ENCODE measurements at places on chromosomes 16 and 17. TPM values are rescaled to one million over a fixed set of nuclear protein-coding genes. Genes with fewer than 3 reads are reported as not detected.

The ZNF19 gene
- 3.3 TPM for total RNA-seq

The PDE6G gene
- not detected for total RNA-seq

The ATAD5 gene
- total RNA-seq = 0.77 TPM

The YPEL2 gene
- total RNA-seq = 7.8 TPM

The PITPNM3 gene
- total RNA-seq = 0.99 TPM

GRCh38 chr17:13550291-13550690, 51.4 kb downstream of the HS3ST3A1 start:
- H3K36me3 ChIP-seq = peaks cover 2% of the 10 kb centered on the region
- no peaks in the 10 kb centered on the region for H3K27me3 ChIP-seq
- H3K4me3 ChIP-seq = no peak overlapping the region
- peak; percentile 49 for DNase-seq
- no peak overlapping the region for H3K27ac ChIP-seq
- no peaks in the 10 kb centered on the region for H3K4me1 ChIP-seq

- H3K4me3 ChIP-seq = no peak overlapping the region
- peaks cover 24% of the 10 kb centered on the region for H3K4me1 ChIP-seq
- no peaks in the 10 kb centered on the region for H3K36me3 ChIP-seq
- H3K27me3 ChIP-seq = no peaks in the 10 kb centered on the region
Observed at GRCh38 chr16:66618588-66619375, 14.3 kb downstream of the CMTM3 start.

DNA sequence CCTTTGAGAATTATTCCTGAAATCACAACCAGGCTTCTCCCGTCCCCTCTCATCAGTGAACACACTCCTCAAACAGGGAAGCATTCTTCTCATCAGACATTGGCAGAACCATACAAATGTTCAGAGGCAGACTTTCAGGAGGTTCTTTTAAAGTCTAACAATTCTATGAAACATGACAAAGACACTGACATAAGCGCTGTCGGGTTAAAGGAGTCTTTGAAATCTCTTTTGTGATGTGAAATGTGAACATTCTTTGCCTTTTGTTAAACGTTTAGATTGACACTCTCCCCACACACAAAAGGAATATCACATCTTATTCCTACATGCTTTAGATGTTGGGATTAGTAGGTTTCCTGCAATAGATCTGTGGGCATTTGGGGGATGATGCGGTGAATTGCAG, 63.9 kb downstream of the NETO2 start:
- no peak for DNase-seq
- no peak overlapping the region for H3K4me3 ChIP-seq
- no peak overlapping the region for H3K27ac ChIP-seq
- no peaks in the 10 kb centered on the region for H3K27me3 ChIP-seq
- H3K36me3 ChIP-seq = no peaks in the 10 kb centered on the region
- no peaks in the 10 kb centered on the region for H3K4me1 ChIP-seq

GRCh38 chr16:5895137-5895536, 797.5 kb upstream of the EEF2KMT start:
- DNase-seq = peak; percentile 79
- no peaks in the 10 kb centered on the region for H3K4me1 ChIP-seq
- no peaks in the 10 kb centered on the region for H3K36me3 ChIP-seq
- no peak overlapping the region for H3K4me3 ChIP-seq
- H3K27ac ChIP-seq = no peak overlapping the region

DNA sequence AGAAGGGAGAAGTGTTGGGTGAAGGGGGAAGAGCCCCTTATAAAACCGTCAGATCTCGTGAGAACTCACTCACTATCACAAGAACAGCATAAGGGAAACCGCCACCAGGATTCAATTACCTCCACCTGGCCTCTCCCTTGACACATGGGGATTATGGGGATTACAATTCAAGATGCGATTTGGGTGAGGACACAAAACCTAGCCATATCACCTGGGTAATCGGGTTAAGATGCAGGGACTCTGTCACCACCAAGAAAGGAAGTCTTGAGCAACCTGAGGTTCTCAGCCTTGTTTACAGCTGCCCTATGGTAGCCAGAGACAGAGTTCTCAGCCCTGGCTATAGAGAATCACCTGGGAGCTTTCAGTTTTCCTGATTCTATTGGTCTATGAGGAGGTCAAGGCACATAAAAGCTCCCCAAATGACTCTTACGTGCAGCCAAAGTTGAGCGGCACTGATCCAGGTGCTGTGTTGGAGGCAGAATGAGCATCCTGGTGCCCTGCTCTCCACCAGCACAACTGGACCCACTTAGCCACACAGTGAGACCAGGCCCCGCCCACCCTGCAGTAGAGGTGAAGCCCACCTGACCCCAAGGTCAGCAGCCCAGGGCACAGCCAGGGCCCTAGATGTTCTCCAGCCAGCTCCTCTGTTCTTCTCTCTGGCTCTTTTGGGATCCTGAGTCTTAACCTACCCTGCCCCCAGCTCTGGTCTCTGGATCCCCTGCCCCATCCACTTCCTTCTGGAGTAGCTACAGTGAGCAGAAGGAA, 138.5 kb upstream of the CDH5 start:
- no peaks in the 10 kb centered on the region for H3K27me3 ChIP-seq
- no peak for DNase-seq
- no peak overlapping the region for H3K4me3 ChIP-seq

DNA sequence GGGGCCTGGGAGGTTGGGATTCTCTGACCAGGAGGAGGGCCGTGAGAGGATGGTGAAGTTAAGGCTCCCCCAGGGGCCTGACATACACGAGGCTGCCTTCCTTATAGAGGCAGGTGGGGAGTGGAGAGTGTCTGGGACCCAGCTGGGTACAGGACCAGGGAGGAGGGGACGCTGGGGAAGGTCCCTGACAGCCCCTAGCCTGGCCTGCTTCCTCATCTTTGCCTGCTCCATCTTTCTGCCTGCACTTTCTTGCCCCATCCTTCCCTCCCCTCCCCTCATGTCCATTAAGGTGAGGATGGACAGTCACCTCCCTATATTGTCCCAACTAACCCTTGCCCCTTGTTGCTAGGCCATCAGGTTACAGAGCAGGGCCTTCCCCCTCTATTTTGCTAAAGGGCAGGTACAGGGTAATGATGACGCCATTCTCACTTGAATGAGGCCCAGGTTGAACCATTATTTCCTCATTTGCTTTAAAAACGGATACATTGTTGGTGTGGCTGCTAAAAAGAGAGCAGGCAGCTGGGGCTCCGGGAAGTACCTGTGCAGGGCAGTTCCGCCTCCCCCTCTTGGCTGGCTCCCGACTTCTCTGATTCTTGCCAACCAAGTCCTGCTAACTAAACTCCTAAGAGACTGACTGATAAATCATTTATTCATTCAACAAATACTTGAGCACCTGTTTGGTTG, 1.3 kb downstream of the C17orf99 start:
- H3K36me3 ChIP-seq = no peaks in the 10 kb centered on the region
- peaks cover 19% of the 10 kb centered on the region for H3K4me1 ChIP-seq
- no peak overlapping the region for H3K4me3 ChIP-seq
- H3K27ac ChIP-seq = no peak overlapping the region

- H3K4me1 ChIP-seq = no peaks in the 10 kb centered on the region
- no peaks in the 10 kb centered on the region for H3K27me3 ChIP-seq
- H3K27ac ChIP-seq = no peak overlapping the region
- H3K4me3 ChIP-seq = no peak overlapping the region
- no peak for DNase-seq
- H3K36me3 ChIP-seq = no peaks in the 10 kb centered on the region
Observed at GRCh38 chr17:34481779-34482178, 97.6 kb upstream of the TMEM132E start.

DNA sequence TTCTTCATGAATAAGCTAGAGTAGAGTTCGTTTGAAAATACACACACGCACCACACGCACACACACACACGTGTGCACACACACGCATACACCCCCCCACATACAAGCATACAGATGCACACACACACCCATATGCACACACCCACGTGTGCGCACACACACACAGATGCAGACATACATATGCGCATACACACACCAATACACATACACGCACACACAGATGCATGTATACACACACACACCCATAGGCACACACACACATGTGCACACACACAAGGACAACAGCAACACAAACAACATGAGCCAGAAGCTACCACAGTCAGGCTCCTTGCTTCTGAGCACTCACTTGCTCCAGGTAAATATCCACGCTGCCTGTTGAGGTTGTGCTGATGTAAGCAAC, 5.1 kb downstream of the IFT140 start:
- H3K27ac ChIP-seq = no peak overlapping the region
- no peaks in the 10 kb centered on the region for H3K4me1 ChIP-seq
- no peak for DNase-seq
- H3K36me3 ChIP-seq = no peaks in the 10 kb centered on the region
- H3K4me3 ChIP-seq = no peak overlapping the region
